ENCODE measurements at places on chromosomes 5 and 9. TPM values are rescaled to one million over a fixed set of nuclear protein-coding genes. Genes with fewer than 3 reads are reported as not detected.

DNA sequence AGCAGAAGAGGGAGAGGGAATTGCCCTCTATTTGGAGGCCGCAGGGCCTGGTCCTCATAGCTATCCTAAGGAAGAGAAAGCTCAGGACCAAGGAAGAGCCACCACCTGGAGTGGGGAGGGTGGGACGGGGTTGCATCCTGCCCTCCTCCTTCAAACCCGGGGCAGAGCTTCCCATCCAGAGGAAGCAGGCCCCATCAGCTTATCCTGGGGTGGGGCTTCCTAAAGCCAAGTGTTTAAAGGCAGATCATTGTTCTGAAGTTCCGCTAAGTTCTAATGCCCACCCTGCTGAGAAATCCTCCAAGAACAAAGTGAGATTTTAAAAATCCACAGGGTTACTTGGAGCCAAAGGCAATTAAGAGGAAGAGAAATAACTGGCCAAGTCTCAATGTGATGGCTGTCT lies 210.3 kb downstream of the C9orf152 start:
- DNase-seq: no peak

- no peak for DNase-seq
Observed at GRCh38 chr5:96876292-96876850, at the start of gene ERAP2. ERAP2 (plus strand) TSS chr5:96876500; CDS start chr5:96879686, 3,186 bp downstream.

GRCh38 chr5:180053061-180053602 lies 18.4 kb downstream of the RNF130 start:
- DNase-seq: no peak

GRCh38 chr5:35229076-35230037 lies 930 bp downstream of the PRLR start:
- peak; percentile 17 for DNase-seq

- no peak for DNase-seq
Observed at GRCh38 chr5:117954331-117954730, 1034.0 kb downstream of the DTWD2 start.

DNA sequence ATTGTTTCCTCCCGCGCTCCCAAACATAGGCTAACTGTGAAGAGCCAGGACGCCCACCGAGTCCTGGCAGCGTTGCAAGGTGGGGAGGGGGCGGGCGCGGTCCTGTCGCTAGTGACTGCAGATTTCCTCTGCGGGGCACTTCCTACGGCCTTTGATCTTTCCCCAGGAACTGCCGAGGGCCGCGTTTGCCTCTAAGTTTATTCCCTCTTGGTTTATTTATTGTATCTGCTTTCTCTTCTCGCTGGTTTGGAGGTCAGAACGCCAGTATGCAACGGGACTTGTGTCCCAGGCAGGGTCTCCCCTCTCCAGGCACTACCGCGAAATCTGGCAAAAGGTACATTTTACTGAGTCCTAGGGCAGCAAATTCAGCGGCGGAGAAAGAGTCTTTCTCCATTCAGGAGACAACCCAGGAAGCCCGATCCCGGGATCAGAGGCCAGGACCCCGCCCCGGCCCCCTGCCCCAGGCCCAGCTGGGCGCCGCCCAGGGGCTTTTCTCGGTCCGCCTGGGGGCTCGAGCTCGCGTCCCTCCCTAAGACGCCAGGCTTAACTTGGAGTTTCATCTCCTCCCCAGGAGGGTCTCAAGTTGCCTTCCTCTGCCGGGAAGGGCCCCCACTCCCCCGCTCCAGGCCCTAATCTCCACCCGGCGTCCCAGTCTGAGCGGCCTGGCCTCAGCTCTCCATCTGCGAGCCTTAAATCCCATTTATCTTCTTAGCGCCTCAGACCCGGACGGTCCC lies 884 bp upstream of the EGFLAM start:
- DNase-seq: no peak

- no peak for DNase-seq
Observed at GRCh38 chr5:118557251-118557661, 431.1 kb downstream of the DTWD2 start.

GRCh38 chr5:154394307-154394706 lies 51.5 kb upstream of the SAP30L start:
- DNase-seq: no peak

GRCh38 chr5:130642461-130642860 lies 522.6 kb downstream of the HINT1 start:
- no peak for DNase-seq

DNA sequence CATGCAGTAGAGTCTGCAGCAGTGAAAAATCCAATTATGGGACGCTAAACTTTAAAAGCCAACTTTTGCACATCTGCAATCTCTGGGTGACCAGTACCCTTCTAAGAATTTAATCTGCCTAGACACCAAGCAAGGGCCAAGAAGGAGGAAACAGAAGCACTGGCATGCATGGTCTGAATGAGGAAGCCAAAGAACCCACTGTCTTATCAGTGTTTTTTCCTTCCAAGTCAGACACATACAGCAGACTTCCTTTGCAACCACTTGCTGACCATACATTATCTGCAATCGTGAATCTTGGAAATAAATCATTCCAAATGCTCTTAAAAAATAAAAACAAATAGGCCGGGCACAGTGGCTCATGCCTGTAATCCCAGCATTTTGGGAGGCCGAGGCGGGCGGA lies 65.9 kb downstream of the DEPDC1B start:
- DNase-seq: no peak

DNA sequence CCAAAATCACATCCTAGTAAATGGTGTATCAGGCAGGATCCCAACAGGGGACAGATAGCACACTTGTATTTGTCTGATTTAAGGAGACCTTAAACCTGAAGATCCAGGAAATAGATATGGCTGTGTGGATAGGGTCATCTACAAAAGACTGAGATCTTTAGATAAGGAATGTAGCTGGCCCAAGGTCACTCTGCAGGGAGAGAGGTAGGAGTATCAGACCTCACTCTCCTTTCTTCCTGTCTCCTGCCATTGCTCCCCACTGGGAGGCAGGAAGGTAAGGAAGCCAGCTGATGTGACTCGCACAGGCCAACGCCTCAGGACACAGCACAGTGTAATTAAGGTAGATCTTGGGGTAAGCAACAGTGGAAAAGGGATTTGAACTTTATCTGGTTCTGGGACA lies 85.8 kb downstream of the PLPPR1 start:
- no peak for DNase-seq

DNA sequence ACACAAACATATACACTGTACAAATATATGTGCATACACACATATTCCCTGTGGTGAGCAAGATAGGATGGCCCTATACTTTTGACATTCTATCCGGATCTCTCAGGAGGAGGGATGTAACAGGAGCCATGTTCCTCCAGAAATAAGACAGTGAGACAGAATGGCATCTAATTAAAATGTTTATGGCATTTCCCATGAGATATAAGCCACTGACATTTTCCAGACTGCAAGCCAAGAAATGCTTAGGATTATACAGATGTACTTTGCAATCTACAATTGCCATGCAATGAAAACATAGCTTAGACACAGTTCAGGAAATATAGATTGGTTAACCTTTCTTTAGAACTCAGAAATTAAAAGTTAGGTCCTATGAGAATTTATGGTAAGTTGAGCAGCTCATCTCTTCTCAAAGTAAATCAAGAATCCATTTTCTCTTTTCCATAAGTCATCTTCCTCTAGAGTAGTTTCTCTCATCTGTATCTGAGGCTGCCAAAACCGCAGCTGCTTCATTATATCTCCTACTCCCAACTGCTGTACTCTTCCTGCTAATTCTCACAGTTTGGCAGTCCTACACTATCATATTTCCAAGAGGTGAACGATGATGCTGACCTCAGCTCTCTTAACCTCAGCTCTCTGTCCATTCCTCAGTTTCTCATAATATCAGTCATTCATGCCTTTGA lies 1719.1 kb downstream of the MAT2B start:
- no peak for DNase-seq

GRCh38 chr5:112711436-112711835 lies 26.2 kb upstream of the APC start:
- DNase-seq: no peak

DNA sequence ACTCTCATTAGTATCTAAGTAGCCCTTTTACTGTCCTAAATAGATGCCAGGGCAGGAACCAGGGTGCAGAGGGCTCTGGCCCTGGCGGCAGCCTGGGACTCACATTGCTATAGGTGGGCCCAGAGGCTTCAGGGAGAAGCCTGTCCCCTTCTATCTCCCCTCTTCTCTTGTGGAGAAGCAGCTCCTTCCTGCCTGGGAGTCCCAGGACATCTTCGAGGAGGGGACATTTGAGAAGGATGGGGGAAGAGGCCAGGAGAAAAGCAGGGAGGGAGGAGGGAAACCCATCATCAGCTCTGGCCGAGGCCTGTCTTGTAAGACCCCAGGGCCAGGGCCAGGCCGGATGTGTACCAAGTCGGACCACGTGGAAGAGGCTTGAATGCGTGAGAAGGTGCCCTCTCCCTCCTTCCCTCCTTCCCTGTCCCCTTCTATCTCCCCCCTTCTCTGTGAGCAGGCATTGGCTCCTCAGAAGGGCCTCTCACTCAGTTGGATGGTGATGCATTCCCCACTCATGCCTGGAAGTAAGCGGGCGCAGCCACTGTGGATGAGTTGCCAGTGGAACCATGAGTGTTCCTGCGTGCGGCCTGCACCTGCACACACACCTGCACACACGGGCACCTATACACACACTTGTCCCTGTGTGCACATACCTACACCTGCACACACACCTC lies 20.7 kb upstream of the LPCAT1 start:
- DNase-seq: no peak

DNA sequence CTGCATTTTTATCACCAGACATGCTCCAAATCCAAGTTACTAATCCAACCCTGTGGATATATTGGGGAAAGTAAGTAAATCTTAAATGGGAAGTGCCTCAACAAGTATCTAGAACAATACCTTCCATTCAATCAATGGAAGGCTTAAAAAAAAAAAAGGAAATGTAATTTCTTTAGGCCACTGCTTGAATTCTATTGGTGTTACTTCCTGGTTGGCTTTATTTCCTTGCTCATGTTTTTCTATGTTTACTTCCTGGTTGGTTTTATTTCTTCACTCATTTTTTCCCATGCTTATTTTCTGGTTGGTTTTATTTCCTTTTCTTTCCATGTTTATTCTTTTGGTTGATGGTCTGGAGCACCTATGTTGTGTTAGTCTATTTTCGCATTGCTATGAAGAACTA lies 363.9 kb downstream of the KDM4C start:
- DNase-seq: no peak

DNA sequence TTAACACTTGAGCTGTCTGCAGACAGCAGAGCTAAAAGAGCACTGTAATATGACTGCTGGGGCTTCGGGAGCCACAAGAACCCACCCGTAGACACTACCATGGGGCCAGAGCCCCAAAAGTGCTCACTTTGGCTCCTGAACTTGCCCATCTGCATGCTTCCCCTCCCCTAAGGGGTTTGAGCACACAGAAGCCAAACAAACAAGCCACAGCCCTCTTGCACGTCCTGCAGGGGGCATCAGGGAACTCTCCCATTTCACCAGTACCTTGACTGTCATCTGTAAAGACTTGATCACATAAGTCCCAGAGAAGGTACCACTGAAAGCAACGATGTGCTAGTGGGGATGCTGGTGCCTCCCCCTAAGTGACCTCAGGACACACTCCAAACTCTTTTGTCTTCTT lies 681.8 kb downstream of the SEMA5A start:
- no peak for DNase-seq

DOK3 gene
- total RNA-seq: 4.0 TPM

- no peak for DNase-seq
Observed at GRCh38 chr5:124927735-124928134, 181.3 kb upstream of the ZNF608 start.

DNA sequence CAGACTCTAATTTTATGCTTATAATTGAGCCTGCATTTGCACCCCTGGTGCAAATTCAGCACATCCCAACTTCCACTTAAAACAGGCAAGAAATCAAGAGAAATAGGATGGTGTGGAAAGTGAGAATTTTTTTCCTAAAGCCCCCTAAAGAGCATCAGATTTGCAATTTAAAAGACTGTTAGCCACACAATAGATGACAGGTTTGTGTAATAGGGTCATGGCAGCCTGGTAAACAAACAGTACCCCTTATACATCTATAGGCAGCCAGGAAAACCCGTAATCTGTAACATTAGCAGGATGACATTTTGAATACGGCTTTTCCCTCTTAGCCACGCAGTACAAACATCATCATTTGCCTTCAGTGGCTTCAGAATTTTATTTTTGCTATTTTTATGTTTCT lies 17.2 kb downstream of the EBF1 start:
- DNase-seq: no peak

SLC26A2 gene
- 8.0 TPM for total RNA-seq

- no peak for DNase-seq
Observed at GRCh38 chr9:107112707-107113243, 170.3 kb upstream of the RAD23B start.

DNA sequence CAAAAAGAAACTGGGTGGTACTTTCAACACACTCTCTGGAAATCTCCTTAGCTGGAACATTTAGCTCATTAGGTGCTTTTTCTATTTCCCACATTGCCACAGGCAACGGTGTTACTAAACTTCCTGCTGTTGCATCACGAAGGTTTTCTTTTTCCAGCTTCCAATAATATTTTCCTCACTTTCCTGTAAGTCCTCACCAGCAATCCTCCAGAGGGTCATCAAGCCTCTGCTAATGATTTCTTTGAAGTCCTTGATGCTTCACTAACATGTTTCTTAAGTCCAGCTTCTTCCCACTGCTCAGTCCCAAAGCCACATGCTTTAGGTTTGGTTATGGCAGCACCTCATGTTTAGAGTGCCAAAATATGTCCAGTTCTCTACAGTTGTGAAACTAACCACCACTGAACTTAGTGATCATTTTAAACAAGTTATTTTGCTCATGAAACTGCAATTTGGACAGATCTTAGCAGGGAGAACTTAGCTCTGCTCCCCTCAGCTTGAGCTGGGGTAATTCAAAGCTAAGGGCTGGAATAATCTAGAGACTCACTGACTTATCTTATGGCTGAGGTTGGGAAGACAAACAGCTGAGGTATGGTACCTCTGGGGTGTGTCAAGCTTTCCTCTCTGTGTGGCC lies 39.9 kb upstream of the RETREG1 start:
- DNase-seq: no peak

DNA sequence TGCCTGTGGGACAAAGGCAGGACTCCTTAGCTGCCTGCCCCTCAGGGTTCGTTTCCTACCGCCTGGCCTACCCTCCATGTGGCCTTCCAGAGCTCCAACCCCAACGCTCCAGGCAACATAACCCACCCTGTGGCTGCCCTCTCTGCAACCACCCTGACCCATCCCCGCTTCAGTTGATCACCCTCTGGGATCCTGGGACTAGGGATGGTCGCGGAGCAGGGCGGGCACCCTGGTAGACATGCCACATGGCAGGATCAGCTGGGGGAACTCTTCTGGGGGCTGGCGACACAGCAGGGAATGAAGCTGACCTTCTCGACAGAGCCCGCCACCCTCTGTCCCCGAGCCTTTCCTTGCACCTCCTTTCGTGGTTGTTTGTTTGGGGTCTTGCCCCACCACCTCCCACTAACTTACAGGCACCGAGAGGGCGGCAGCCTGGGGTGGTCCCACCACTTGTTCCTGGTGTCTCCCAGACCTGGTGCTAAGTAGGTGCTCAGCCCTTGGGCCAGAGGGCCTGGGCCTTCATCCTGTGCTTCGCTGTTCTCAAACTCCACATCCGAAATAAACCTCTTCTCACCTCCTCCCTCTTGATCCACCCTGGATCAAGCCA lies 243.1 kb downstream of the PBX3 start:
- no peak for DNase-seq

All from activated T-cell treated with anti-CD3 and anti-CD28 coated beads, Interleukin-2, amount 50 U/mL, for 72 hours (primary cell).